ENCODE measurements at places on chromosomes 4 and X.

GRCh38 chr4:38266616-38267015 lies 306.4 kb downstream of the PTTG2 start:
- peak; percentile 30 for DNase-seq

GRCh38 chr4:38605181-38605752 lies 58.7 kb upstream of the KLF3 start:
- no peak for DNase-seq

- no peak for DNase-seq
Measured at GRCh38 chr4:6268650-6269615, 717 bp upstream of the WFS1 start.

- DNase-seq: no peak
Measured at GRCh38 chrX:87663421-87663820, 145.8 kb downstream of the KLHL4 start.

- no peak for DNase-seq
Measured at GRCh38 chr4:10461850-10462400, 4.7 kb upstream of the ZNF518B start.

- no peak for DNase-seq
Measured at GRCh38 chr4:35820003-35820402, 424.3 kb downstream of the ARAP2 start.

DNA sequence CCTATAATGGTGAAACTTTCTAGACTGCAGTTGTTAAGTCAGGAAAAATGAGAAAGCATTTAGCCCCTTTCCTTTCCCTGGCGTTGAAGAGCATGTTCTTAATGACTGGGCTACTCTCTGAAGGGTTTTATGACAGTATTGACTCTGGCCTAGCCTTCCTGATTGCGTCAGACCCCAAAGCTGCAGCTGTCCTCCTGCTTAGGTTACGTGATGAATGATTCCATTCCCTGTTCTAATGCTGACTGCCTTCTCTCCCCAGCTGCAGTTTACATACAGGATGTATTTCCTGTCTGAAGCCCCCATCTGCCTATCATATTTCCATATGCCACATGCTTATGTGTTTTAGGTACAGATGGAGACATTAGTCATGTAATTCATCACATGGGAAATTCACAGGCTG lies 105.8 kb upstream of the EGFL6 start:
- no peak for DNase-seq

GRCh38 chr4:184959786-184960185 lies 58.5 kb upstream of the HELT start:
- no peak for DNase-seq

DNA sequence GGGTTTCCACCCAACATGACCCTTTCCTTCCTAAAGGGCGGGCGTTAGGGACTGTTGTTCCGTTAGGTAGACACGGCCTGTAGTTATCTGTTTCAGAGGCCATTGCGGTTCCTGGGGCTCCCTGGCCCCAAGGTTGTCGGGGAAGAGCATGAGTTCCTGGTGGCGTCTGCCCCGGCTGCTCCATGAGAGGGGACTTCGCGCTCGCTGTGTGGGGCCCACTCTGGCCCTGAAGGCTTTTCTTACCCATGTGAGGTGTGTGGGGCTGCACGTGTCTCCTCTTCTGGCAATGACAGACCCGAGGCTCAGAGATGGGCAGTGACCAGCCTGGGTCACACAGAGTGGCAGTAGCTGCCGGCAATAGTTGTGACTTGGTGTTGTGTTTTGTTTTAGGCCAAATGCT lies 9.1 kb downstream of the TADA2B start:
- DNase-seq: no peak

DNA sequence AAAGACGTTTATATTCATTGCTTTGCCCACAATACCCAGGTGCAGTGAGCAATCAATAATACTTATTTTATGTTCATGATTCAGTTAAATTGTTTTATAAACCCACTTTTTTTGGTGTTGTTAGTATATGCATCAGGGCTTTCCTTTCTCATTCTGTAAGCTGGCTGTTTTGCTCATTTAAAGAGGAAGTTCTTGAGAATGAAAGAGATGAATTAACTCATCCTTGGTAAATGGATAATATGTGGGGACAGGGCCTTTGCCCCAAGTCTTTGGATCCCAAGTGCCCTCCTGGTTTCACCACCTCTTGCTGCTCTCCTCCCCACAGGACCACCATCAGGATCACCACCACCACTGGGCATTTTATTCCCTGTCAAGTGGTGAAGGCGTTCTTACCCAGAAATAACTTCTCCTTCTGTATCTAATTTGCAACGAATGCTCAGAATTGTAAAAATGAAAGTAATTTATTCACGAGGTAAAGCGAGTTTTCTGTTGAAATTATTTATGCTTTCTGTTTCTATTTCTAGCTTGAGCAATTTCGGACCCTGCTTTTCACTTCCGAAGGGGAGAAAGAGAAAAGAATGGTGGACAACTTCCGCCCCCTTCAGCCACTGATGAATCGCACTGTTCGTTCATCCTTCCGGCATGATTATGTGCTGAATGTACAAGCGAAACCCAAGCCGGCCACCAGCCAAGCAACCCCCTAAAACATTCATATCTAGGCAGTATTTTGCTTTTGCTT lies 8.2 kb upstream of the ZRSR2 start:
- peak; percentile 59 for DNase-seq

- DNase-seq: no peak
Measured at GRCh38 chr4:108166038-108166437, 2.7 kb downstream of the LEF1 start.

GRCh38 chrX:99308302-99308701 lies 1101.8 kb downstream of the PCDH19 start:
- no peak for DNase-seq

DNA sequence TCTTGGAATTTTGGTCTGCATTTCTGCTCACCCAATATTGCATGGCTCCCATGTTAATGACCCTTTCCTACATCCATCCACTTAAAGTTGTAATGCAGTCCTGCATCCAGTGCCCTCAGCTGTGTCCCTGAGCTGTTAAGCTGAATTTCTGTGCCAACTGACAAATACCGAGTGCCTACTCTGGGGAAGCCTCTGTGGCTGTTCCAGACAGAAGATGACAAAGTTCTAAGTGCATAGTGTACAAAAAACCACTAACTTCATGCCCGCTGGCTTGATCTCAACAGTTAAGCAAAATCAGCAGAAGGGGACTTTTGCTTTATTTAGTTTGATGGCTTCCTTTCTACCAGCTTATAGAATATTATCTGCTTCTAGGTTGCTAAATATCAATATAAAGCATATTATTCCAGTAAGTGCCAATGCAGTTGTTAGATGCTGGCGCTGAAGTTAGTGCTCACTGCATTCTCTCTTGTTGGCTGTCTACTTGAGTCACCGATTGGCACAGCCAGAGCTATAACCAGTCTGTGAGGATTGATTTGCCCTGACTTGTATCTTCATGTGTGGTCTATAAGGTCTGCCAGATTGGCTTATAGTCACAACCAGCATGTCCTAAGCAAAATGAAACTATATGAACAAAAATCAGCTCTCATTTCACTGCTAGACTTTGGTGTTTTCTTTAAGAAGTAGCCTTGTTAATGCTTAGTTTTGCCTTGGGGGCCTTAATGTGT lies 98.9 kb downstream of the KLHL8 start:
- no peak for DNase-seq

GRCh38 chr4:38647101-38647819 lies 16.7 kb upstream of the KLF3 start:
- no peak for DNase-seq

DNA sequence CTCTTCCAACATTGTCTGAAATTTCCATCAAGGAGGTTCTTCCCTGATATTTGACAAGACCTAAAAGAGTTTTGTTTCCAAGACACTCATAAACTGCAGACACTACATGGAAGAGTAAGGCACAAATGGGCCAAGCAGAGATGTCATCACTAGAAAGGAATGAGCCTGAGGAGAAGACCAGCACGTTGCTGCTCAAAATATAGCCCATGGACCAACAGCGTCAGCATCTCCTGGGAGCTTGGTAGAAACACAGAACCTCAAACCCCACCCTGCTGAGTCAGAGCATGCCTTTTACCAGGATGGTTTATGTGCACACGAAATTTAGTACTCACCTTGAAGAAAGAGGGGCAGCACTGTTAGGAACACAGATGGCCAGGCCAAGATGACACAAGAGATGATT lies 128.7 kb upstream of the MID1 start:
- DNase-seq: no peak

DNA sequence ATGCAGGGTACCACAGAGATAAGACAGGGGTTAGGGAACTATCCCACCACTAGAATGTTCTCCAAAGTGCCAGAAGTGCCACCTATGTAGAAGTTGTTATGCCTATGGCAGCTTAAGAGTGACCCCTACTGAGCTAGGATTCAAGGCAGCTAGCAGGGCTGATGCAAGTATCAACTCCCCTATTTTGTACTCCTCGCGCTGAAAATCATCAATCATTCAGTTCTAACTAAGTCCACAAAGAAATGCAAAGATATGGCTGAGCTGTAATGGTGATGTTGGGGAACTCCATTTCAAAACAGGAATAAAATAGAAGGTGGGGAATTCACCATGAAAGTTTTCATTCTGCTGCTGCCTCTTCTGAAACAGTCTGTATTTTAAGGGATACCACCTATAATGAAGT lies 13.8 kb downstream of the ACSL4 start:
- no peak for DNase-seq

GRCh38 chr4:25862411-25863346 lies at the start of gene SEL1L3:
TSS of gene SEL1L3 (minus strand) at chr4:25862988. CDS start at chr4:25862836, 152 bp downstream.
- peak; percentile 86 for DNase-seq

- DNase-seq: no peak
Measured at GRCh38 chr4:150256841-150257730, 178.8 kb downstream of the DCLK2 start.

- DNase-seq: peak; percentile 30
Measured at GRCh38 chr4:42489095-42489494, 91.8 kb downstream of the SHISA3 start.

DNA sequence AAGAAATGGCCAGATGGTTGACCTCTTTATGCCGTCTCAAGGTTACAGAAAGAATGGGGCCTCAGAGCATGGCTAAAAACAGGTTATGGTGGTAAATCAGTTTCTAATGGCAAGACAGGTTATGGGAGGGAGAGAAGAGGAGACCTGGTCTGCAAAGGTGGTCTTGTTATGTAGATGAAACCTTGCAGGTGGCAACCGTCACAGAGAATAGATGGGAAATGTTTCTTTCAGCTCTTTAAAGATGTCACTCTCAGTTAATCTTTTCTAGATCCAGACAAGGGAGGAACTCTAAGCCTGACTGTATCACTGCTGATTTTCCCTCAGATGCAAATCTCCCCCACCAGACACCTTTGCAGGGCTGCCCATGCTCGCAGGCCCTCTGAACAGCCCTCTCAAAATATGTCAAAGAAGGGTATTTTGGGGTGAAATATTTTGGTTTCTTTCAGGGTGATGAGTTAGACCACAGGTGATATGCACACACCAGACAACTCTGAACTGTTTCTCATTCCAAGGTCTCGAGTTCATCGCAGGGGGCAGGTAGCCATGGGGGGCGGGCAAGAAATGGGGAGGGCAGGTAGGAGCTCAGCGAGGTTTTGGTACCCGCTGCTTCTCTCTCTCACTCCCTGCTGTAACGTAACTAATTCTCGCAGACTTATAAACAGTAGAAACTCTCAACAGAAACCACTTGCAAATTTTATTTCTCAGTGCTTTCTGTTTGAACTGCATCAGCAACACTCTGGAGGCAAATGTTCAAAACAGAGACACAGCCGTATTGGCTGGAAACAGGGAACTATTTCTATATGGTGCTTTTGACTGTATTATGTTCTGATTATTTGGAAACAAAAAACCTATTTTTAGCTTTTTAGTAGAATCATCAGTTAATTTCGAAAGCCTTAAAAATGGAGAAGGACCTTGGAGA lies 32.4 kb downstream of the CASP3 start:
- peak; percentile 51 for DNase-seq

DNA sequence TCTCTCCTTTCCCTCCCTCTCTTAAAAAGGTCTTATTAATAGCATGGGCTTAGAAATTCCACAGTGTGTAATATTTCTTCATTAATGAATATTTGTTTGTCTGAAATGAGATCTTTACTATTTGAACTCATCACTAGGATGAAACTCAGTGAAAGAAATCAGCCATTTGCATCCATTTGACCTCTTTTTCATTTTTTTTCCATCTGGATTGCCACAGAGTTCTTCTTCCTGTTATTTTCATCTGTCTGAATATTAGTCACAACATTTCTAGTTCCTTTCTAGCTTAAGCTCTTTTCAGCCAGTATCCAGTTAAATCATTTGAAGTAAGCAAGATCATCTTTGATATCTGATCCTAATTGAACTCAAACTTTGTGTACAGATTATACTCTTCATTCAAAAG lies 69.2 kb upstream of the PLS3 start:
- no peak for DNase-seq

GRCh38 chr4:97938141-97938540 lies 205.1 kb downstream of the STPG2 start:
- DNase-seq: no peak

DNA sequence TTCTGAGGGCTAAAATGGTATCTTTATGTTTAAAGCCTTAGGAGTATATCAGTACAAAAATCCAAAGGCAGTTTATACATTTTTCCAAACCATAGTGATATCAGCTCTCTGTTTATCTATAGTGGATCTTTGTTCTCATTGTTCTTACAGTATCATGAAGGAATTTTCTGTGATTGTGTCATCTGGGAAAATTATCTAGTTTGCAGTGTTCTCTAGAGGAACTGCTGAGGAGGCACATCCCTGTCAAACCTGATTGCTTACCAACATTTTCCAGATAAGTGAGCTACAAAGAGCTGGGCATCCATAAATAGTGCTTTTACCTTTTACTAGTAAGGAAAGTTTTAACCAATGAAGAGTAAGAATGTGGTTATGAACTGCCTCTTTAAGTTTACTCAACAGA lies 44.9 kb upstream of the SLC25A31 start:
- DNase-seq: no peak

DNA sequence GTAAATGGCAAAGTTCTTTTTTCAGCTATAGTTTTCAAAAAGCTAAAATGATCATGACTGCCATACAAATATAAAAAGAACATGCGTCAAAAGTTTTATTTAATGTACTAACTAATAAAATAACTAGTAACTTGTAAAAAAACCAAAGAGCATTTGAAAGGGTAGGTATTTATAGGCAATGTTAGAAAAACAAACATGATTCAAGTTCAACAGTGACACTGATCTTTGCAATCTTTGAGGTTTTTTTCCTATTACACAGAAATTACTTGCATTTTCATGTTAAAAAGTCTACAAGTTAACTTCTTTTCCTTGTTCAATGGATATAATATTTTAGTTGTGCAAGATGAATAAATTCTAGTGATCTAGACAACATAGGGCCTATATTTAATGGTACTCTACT lies 72.3 kb upstream of the GRID2 start:
- no peak for DNase-seq

DNA sequence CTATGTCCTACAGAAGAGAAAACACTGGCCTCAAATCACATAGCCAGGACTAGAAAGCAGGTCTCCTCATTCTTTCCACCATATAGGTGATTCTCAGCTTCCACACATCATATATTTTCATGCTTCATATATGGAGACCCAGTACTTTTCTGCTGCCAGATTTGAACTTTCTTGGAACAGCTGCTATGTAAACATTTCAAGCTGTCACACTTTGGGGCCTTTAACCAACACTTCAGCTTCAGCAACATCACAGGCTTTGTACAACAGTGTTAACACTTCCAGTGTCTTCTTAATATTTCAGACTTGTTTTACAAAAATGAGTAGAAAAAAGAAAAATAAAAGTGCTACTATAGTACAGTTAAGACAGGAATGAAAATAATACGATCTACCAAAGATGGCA lies 12.6 kb downstream of the SH3RF1 start:
- DNase-seq: no peak
